Activated CD4-positive, alpha-beta T cell treated with anti-CD3 and anti-CD28 coated beads, Interleukin-2, Interleukin-4, amounts not matched to agents 100 ng/mL and 50 ng/mL, durations not matched to agents 16 hours and 8 hours (primary cell): ENCODE measurements at places on chromosomes 1 and 21.
A peak's percentile ranks its signal among the peaks of the same experiment; 100 is the strongest.

DNA sequence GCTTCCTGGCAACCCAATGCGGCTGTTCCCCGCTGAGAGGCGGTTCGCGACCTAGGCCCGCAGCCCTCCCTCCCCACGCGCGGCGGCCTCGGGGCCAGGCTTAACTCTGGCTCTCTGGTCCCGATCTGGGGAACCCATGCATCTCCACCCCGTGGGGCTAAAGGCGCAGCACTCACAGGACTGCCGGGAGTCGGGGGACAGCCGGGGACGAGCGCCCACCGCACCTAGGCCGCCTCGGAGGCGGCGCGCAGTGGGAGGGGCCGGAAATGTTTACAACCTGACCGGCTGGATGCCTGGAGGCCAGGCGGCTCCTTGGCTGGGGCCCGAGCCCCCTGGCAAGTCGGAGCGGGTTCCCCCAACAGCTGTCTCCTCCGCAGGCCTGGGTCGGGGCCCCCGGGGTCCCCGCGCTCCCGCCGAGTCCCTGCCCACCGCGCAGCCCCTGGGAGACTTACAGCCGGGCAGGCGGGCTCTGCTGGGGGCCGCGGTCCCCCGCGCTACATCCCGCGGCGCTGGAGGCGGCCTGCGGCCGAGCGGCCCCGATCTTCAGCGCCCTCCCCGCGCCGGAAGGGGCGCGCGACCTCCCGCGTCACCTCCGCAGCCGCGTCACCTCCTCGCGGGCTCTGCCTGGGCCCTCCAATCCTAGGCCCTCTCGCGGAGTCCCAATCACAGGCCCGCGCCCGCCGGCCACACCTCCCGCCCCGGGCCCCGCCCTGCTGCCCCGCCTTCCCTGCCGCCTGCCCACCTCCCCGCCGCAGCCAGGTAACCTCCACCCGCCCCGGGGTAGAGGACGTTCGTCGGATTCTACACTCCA, at the start of gene ADIPOR1:
TSS of gene ADIPOR1 (minus strand) at position 580 of the 811 bp plus-strand sequence. CDS start 7,242 bp downstream, outside the sequence.
- DNase-seq = peak; percentile 92

GRCh38 chr21:42657676-42658319, 4.4 kb downstream of the PDE9A start:
- DNase-seq = no peak

- no peak for DNase-seq
Observed at GRCh38 chr1:214404571-214405213, 123.7 kb downstream of the SMYD2 start.

GRCh38 chr1:2212274-2212531, 15.9 kb upstream of the SKI start:
- DNase-seq = no peak

DNA sequence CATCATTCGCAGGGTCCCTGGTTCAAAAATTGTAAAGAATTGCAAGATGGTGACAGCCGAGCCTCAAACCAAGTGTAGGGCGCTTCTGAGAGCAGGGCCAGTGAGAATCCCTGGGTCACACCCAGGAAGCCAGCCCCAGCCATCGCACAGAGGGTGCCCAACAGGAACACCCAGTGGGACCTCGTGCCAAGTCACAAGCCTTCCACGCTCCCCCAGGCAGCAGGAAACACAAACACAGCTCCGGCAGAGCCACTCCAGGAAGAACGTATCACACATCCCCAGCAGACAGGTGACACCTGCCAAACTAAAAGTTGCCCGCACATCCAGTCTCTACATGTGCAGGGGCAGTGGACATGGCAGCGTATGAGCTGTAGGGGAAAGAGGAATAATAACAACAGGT, 20.2 kb downstream of the DHRS3 start:
- DNase-seq = no peak

GRCh38 chr21:42666023-42666747, 12.8 kb downstream of the PDE9A start:
- DNase-seq = no peak

DNA sequence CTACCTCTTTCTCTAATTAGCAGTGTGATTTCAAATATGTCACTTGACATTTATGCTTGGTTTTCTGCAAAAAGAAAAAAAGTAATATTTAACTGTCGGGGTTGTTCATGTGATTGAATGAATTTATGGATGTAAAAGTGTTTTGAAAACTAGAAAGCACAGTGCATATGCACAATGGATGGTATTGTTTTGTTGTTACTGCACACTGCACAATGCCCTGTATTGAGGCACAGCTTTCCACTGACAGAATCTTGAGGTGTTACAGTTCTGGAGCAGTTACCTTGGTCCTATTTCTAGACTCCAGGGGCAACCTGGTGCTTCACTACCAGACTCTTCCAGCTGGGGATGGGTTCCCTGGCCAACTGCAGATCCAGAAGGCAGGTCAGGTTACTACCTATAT, 116.8 kb upstream of the L1TD1 start:
- no peak for DNase-seq

- no peak for DNase-seq
Observed at GRCh38 chr21:36103434-36103833, 31.4 kb upstream of the CBR3 start.

DNA sequence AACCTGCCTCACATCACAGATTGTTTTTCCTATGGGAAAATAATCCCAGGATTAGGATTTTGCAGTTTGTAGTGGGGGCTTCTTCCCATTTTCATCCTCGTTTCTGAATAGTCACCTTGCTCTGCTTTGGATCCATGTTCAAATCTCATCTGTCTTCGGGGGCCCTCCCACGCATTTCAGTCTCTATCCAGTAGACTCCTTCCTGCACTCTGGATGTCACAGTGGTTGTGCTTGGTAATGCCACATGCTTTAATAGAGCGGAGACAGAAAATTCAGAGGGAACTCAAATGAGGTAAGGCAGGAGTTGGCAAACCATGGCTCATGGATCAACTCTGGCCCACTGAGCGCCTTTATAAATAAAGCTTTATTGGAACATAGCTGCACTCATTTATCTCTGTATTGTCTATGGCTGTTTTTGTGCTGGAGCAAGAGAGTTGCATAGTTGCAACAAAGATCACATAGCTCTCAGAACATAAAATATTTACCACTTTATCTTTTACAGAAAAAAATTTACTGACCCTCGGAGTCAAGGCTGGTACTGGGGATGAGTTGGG, 101.0 kb downstream of the SPATA46 start:
- DNase-seq = no peak

DNA sequence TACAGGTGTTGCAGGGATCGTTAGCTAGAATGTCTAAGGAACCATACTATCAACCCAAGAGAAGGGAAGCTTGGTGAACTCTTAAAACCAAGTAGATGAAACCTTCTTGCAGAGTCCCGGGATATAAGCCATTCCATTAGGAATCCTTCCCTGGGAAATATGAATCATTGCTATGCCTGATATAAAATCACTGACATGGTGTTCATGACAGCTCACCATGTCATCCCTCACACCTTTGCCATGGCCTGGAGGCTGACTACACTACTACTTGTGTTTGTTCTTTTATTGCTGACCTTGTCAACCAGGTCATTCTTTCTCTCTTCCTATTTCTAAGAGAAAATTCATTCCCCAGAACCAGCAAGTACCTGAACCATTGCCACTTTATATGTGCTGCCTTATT, 12.1 kb downstream of the ST6GALNAC3 start:
- no peak for DNase-seq

DNA sequence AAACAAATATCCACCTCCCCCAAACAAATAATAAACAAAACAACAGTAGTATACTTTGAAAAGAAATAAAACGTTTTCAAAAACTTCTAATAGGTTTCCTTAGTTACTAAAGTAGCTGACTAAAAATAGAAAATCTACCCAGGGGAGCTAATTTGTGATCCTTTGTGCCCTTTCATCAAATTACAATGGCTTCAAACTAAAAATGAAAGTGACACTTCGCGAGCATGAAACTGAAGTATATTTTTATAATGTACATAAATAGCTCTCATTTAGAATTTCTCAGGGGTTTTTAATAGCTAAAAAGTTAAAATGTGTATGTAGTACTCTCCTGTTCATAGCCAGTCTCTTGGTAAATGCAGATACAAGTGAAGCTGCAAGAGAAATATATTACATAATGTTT, 78.4 kb downstream of the BRINP3 start:
- DNase-seq = no peak
